Immature natural killer cell (primary cell): ENCODE measurements at places on chromosomes 12 and 14. TPM values are rescaled to one million over a fixed set of nuclear protein-coding genes. Genes with fewer than 3 reads are reported as not detected.

DNA sequence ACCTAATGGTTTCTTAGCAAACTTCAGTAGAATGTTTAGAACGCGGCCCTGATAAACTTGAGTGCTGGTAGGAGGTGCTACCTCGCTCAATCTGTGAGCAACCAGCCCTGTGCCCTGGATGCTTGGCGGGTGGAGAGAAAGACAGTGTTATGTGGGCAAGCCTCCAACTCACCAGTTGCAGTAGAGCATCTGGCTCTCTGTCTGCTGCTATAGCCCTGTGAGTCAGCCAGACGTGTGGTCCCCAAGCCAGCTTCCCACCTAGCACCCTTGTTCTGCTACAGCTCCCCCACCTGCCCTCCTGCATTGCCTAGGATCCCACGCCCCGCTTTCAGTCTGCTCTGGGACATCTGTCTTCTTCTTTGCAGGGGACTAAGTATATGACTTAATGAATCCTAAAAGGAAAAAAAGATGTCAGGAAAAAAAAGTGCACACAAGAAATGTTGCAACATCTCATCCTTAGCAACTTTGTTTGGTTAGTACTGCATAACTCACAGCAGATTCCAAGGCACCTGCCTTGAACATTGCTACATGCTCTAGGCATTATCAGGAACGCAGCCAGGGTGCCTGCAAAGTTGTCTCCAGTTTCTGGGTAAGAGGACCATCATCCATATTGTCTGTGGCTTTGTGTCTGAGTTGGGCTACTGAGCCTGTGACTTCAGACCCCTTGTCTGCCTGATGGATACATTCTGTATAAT is 13.6 kb downstream of the SNRNP35 start:
- no peak for DNase-seq
- no peak overlapping the region for H3K4me3 ChIP-seq
- peaks cover 2% of the 10 kb centered on the region for H3K27me3 ChIP-seq
- no peak overlapping the region for H3K27ac ChIP-seq

DNA sequence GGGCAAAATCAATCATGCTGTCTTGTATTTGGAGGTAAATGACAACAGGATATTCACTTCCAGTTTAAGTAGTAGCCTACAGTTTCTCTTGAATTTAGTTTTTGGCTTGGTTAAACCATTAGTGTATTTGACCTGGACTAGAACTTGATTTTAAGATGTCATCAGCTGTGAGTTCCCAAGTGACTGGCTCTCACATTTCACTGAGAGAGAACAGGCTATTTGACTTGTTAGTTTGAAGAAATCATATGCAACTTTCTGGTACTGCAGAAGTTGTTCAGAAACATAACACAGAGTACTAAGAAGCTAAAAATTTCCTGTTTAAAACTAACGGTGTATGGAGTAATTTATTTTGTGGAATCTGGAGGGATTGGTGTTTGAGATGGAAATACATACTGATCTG is 22.3 kb downstream of the MNAT1 start:
- no peak for DNase-seq
- H3K36me3 ChIP-seq, result peaks cover 6% of the 10 kb centered on the region
- H3K4me3 ChIP-seq, result no peak overlapping the region
- H3K27me3 ChIP-seq, result peaks cover 10% of the 10 kb centered on the region
- no peak overlapping the region for H3K27ac ChIP-seq

Gene RFX4
- not detected for polyA plus RNA-seq

DNA sequence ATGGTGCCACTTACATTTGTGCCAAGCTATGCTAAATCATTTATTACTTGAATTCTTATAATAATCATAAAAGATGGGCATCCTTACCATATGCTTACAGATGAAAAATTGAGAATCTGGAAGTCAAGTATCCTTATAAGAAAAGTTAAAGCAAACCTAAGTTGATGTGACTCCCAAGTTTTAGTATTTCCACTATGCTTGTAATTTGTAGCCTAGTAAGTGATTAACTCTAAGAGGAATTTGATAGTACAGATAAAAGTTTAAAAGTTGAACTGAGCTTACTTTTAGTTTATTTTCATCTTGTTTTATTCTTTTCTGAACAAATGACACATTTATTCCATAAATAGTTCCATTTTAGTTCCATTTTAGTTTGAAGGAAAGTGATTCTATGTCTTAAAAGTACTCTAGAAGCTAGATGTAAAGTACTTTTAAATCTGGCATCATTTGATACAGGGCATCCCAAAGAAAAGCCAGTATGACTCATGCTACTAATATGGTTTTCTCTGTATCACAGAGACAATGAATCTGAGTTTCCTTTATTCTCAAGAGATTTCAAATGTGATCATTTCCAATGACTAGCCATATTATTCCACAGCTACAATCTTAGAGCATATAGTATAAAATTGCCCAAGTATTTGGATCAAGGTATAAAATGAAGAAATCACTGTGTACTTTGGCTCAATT is 596.0 kb downstream of the SLC16A7 start:
- no peak for DNase-seq
- H3K27ac ChIP-seq, result no peak overlapping the region
- no peaks in the 10 kb centered on the region for H3K36me3 ChIP-seq
- H3K27me3 ChIP-seq, result peaks cover 1% of the 10 kb centered on the region
- no peaks in the 10 kb centered on the region for H3K4me1 ChIP-seq
- no peak overlapping the region for H3K4me3 ChIP-seq
